Stimulated activated CD8-positive, alpha-beta memory T cell treated with anti-CD3 and anti-CD28 coated beads, Interleukin-4, amount 100 ng/mL, for 1 hour (primary cell): ENCODE measurements at places on chromosomes 5 and 9.

GRCh38 chr5:35237580-35238376 is 7.5 kb upstream of the PRLR start:
- DNase-seq, result no peak

DNA sequence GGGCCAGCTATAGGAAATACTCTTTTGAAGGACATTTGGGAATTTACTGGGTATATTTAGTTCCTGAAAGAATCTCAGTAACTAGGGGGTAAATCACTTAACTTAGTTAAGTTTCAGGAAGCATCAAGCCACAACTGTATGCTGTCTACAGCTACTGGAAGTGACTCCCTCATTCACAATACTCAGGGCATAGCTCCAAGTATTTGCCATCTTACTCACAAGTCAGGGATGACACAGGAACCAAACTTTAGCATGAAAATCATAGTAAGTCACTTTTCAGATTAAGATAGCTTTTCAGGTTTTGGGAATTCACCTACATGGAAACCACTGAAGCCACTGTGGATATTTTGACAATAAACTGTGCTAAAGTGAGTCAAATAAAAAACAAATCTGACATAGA is 242.4 kb upstream of the ATP10B start:
- DNase-seq, result no peak

DNA sequence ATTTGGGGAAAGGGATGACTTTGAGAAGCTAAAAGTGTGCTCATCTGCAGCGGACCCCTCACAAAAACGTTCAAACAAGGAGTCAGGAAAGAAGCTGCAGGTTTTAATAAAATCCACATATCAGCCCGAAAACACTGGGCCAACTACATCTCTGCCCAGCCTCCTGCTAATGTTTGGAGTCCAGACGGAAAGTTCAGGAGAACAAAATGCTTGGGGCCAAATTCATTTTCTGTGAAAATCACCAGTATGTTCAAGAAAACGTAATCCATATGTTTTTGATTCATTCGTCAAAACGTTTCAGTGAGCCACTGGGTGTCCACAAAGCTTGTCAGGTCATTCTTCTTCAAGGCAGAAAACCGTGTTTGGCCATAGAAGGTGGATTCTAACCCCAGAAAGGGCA is 87.5 kb upstream of the GAS1 start:
- DNase-seq, result no peak

GRCh38 chr9:27445057-27445595 is 79.0 kb upstream of the IFNK start:
- DNase-seq, result no peak

DNA sequence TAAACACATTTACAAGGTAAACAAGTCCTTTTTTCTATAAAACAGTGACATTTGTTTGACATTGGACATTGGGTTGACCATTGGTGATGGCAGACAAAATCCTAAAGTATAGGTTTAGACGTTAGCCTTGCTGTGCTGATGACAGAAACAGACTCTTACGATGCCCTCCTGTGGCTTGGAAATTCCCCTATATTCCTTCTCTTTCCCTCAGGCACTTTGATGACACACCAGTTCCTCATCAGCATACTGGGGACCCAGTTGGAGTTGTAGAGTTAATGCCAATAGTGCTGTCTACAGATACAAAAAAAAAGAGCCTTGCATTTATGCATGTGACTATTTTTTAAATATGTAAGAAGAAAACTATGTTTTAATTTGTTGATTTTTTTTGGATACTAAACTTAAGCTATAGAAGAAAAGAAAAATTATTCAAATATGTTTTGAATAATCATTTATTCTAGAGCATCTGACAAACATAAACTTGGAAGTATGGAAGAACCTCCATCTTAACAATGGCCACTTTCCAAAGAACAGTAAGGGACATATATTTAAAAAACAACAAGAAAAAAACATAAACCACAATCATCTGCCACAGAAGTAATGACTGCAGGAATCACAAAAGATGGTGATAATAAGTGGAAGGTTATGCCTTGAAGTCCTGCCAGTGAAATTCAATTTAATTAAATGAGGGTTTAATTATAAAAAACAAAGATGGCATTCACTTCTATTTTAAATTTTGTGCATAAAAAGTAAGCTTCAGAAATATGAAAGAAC is 75.6 kb upstream of the SNCAIP start:
- no peak for DNase-seq

DNA sequence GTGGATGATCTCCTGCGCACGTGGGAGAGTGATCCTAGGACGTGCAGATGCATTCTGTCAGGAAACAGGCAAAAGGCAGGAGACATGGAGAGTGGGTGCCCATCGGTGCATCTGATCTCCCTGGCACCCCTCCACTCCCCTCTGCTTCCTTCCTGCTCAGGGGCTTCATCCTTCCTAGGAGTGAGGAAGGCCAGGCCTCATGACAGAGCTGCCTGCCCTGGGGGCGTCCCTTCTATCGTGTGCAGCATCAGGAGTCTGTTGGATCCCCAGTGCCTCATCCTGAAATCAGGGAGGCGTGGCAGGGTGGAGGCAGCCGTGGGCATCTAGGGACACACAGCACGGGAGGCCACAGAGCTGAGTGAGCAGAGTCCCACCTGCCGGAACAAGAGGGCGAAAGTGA is 30.1 kb downstream of the UBE2QL1 start:
- no peak for DNase-seq

DNA sequence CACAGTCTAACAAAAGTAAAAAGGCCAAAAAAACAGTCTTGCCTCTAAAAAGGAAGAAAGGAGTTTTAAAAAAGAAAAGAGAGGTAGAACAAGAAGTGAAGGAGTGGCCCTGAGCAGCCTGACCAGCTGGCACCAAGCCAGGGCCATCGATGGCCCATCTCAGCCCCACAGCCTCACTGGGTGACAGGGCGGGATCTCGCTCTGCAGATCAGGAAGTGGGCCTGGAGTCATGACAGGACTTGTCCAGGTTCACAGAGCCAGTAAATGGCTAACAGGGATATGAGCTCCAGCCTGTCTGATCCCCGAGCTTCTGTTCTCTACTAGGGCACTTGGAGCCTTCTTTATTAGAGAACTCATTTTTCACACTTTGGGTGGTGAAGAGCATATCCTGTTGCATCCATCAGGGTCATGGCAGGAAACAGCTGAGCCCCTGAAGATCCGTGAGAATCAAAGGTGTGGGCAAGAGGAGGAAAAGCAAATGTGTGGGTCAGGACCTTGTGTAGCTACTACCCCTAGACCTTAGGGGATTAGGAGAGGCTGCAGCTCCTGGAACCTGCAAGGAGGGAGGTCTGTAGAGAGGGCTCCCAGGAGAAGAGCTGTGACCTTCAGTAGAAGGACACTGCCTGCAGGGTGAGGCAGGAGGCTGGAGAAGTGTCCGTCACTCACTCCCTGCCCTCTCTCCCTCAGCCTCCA is 299.0 kb upstream of the MSX2 start:
- no peak for DNase-seq

GRCh38 chr5:153770066-153770465 is 268.6 kb downstream of the FAM114A2 start:
- DNase-seq, result no peak

DNA sequence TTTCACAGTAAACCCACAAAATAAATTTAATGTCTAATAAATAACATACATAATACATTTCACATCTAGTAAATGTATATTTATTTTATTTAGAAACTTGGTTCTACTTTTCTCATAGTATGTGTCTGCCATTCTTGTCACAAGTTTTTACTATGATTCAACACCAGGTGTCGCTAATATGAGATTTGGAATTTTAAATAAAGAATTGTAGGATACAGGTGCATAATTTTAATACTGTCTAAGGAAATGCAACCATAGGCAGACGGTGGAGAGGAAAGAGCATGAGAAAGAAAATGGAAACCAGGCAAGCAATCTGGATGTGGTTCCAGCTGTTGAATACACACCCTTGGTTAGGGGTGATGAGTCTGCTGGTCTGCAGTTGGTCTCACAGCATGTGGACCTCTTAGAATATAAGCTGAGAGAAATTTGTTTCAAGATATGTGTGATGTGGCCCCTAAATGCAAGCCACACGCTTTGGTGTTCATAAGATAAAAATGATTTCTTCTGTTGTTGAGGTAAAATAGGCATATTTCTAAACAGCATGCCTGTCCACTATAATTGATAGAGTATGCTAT is 114.7 kb upstream of the TXNDC8 start:
- DNase-seq, result no peak

DNA sequence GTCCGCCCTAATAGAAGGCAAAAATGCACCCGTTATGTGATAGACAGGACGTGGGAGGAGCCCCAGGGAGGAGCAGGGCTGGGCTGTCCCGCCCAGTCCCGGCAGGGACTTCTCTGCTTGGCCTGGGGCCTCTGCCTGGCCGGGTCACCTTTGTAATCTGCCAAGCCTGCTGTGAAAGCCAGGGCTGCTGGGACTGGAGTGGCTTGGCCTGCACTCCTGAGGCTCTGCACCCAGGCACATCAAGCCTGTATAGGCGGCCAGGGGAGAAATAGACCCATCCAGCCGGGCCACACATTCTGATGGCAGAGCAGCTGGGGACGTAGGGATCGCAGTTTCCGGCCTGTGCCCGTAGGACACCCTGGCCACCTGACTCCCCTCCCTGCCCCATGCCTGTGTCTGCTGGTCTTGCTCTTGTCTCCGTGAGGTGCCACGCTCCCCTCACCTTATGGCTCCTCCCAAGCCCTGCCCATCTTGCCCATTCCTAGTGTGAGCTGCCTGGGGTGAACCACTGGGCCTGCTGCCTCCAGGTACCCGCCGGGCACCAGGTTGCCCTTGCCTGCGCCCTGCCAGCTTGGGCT is 28.1 kb downstream of the DYNC2I2 start:
- no peak for DNase-seq

DNA sequence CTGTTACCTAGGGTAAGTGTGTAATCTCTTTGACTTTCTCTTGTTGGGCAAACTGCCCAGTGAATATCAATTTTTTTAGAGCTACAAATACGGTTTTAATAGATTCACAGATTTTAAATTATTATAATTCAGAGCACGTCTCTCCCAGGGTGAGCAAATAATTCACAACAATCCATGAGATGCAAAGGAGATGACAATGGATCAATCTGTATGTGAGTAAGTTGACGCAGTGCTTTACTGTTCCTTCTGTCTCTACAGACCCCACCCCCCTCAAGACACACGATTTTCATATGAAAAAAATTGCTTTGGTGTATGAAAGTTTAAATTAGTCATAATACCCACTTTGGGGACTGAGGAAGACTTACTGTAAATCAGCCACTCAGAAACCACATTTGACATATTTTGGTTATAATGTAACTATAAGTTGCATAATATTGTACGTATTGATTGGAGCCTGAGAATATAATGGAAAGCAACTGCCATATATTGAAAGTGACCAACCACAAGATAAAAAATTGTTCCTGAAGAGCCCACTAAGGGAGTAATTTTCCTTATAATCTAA is 201.7 kb downstream of the BNC2 start:
- no peak for DNase-seq

DNA sequence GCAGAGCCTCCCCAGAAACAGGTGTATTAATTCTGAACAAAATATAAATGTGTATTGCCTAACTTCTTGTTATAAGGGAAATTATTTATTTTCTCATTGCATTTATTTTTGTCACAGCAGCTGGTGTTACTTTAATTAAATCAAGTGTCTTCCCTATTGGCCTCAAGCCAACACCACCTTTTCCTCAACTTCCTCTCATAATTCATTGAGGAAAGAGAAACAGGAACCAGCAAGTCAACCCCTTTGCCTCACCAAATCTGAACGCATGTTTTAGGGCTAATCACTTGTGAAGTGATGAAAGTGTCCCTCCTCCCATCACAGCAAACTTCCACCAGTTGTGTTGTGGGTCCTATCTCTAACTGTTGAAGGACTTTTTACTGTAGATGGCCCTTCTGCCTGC is 73.1 kb downstream of the DIRAS2 start:
- DNase-seq, result no peak

- DNase-seq, result no peak
These were observed 297.3 kb downstream of the NR3C1 start for GRCh38 chr5:143106174-143106573.

DNA sequence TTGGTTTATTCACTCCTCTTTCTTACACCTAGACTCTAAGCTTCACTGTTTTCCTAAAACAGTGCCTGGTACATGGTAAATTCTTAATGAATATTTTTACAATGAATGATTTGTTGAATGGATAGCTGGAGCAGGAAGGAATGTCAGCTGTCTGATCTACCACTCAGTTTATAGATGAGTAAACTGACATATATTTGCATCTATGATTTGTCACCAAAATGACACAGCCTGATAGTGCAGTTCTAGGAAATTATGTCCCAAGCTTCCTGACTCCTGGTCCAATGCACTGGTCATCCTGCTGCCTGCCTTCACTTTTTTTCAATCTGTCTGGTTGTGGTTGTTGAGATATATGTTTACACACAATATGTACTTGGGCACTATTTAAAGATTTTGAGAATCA is 651.7 kb upstream of the WWC1 start:
- no peak for DNase-seq

GRCh38 chr5:13480834-13481233 is 463.7 kb downstream of the DNAH5 start:
- DNase-seq, result no peak

DNA sequence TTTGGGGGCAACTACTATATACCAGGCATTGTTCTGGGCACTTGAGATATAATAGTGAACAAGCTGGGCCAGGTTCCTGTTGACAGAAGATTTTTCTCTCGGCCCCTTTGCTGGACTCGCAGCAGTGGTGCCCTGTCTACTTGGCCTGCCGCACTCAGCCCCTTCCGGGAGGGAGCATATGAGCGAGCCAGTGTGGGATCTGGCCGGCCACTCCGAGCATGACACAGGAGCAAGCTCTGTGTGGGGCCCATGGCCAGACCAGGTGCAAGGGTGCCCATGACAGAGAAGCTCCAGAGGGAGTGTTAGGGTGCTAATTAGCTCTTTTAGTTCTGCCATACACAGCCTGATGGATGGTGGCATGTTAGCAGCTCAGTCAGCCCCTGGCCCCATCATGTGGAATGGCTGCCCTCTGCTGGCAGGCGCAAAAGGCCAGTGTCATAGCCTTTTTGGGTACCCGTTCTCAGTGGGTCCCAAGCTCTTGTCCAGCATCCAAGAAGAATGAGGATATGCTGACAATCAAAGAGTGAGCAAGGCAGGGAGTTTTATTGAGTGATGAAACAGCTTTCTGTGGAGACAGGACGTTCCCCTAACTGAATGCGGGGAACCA is 9.3 kb upstream of the KIF4B start:
- no peak for DNase-seq

DNA sequence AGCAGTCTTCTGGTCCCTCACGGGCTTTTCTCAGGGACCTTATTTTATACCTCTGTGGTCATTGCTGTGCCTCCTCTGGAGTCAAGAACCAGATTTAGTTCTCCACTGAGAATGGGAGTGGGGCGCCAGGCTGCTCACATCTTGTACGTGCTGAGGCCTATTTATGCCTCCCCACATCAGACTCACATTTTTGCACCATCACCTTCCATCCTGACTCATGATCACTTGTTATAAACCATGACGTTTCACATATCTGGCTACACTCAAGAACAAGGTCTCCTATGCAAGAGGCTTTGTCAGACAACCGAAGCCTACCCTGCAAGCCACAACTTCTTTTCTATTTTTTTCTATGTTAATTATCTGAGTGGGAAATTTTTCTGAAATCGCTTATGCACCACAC is 10.7 kb downstream of the PRUNE2 start:
- DNase-seq, result no peak

- DNase-seq, result no peak
These were observed 90.9 kb downstream of the ITGA1 start for GRCh38 chr5:52878656-52879055.
